Stimulated activated naive B cell treated with anti-CD40 and anti-IgM and Interleukin-4, amounts not matched to agents 10 μg/mL and 1 μg/mL and 100 μg/mL, for 72 hours (primary cell): ENCODE measurements at places on chromosomes 2 and 18.

DNA sequence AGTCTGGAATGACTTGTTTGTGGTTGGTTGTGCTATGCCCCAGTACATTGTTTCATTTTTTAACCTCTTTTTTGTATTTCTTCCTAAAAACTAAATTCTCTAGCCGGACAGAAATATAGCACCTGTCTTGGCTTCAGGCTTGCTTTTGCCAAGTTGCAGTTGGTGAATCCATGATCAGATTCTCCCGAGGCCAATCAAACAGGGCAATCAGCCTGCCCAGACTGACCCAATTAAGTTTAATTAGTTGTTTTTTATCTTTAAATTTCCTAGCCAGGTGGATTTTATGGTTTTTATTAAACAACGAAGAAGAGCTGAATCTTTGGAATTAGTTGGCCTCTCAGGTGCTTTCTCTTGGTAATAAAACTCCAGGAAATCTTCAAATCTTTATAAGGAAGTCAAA, 162.1 kb downstream of the CPS1 start:
- DNase-seq = no peak

DNA sequence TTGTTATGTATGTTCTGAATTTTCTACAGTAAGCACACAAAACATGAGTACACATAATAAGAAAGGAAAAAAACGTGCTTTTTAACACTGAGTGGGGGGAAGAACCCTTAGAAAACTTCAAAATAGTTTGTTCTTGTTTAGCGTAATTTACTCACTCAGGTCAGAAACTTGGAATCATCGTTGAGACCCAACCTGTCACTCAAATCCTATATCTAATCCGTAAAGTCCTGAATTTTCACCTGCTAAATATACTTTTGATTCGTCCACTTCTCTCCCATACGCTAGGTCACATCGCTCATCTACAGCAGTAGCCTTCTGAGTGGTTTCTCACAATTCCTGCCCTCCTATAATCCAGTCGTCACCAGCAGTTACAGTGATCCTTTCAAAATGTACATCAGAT, 767 bp downstream of the TPRKB start:
- DNase-seq = no peak

GRCh38 chr18:13492314-13492713, 234.0 kb downstream of the FAM210A start:
- no peak for DNase-seq

DNA sequence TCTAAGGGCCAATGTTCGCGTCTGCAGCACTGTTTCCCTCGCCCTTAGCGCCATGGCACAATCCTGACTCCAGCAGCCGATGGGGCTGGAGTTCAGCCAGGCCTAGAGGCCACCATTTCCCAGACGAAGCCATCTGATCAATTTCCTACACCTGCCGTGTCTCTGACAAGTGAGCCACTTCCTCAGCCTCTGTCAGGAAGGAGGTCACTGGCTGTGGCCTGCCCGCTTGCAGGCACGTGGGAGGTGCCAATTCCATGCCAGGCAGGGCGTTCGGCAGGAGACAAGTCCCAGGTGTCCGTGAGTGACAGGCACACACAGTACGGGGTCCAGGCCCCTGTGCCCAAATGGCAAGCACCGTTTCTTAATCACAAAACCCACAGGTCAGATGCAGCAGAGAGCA, 234.5 kb downstream of the TWIST2 start:
- DNase-seq = no peak

GRCh38 chr18:33034945-33035344, 262.1 kb upstream of the KLHL14 start:
- no peak for DNase-seq

DNA sequence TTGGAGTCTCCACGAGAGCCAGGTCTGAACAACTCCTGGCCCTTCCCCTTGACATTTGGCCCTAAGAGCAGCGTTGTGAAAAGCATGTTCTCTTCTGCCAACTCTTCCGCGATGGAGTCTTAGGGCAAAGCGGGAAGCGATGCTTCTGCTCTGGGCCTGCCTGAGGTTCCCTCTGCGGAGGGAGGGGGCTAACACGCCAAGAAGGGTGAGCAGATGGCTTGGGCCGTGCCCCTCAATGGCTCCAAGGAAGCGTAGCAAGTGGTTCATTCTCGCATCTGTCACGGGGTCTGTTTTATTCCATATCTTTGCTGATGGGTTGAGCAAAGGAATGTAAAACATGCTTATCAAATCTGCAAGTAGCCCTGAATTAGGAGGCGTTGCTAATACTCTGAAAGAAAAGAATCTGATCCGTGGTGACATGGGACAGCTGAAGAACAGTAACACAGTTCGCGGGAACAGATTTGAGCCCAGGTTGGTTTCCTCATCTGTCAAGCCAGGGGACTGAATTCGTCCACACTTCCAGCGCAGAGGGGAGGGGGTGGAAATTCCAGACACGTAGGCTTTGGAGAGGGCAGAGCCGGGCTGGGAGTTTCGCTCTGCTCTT, 38.0 kb downstream of the DNMT3A start:
- DNase-seq = no peak

- no peak for DNase-seq
These were observed 977.3 kb upstream of the ACVR2A start for GRCh38 chr2:146867477-146867986.

DNA sequence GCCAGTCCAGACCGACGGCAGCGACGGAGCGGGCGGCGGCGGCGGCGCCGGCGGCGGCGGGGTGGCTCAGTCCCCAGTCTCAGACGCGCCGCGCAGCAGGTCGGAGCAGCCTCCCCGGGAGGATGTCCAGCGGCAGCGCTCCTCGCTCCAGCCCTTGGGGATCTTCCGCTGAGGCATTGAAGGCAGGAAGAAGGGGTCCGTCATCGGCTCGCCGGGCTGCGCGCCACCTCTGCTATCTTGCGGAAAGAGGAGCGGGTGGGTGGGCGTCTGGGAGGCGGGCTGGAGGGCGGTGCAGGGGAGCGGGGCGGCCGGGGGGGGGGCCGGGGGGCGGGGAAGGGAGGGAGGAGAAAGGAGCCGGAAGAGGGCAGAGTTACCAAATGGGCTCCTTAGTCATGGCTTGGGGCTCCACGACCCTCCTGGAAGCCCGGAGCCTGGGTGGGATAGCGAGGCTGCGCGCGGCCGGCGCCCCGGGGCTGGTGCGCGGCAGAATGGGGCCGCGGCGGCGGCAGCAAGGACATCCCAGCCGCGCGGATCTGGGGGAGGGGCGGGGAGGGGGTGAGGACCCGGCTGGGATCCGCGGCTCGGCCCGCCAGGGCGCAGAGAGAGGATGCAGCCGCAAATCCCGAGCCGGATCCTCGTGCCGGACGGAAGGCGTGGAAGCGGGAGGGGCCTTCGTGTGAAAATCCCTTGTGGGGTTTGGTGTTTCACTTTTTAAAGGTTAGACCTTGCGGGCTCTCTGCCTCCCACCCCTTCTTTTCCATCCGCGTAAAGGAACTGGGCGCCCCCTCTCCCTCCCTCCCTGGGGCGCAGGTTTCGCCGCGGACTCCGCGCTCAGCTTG, at the start of gene NETO1:
Gene NETO1 (minus strand): TSS at position 242 of the 839 bp plus-strand sequence. CDS start 696 bp downstream, outside the sequence.
- DNase-seq = peak; percentile 46

DNA sequence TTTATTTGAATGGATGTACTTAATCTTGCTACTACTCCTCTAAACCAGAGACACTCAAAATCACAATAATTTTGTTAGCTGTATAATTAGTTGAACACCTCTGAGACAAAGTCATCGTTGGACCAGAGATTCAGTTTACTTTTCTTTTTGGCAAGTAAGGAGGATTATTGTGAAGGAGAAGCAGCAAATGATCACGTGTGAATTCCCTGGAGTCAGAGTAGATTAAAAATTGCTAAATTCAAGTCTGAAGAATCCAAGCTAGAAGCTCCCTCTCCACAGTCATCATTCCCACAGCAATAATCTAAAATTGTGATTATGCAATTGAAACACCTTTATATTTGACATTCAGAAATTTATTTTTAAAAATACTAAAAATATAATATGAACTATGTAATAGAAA, 484.4 kb downstream of the CMPK2 start:
- DNase-seq = no peak

DNA sequence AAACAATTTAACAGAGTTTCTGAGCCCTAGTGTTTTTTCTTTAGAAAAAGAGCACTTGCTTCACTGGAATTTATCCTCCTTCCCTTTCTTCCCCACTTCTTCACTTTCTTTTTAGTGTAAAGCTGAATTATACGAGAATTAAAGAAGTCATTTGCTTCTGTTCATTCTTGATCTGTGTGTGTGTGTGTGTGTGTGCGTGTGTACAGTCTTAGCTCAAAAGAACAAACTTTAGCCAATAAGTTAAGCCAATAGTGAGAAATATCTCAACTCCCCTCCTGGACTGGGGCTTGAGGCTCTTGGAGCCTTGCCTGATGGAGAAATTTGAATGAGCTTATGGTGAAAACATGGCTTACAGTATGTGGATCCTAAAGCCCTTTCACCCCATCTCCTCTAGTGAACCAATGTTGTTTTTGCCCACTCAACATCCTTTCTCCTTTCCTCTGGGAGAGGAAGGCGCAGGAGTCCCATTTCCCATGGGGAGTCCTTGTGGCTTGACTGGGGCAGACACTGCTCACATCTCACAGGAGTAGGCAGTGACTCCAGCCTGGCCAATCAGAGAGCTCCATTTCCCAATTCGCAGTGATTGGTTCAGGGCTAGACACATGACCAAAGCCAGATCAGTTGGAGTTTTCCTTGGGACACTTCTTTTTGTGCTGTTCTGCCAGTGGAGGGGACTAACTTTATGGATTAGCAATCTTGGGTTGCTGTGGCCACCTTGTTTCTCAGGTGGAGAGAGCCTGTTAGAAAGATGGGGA, 16.3 kb upstream of the MYO3B start:
- no peak for DNase-seq

DNA sequence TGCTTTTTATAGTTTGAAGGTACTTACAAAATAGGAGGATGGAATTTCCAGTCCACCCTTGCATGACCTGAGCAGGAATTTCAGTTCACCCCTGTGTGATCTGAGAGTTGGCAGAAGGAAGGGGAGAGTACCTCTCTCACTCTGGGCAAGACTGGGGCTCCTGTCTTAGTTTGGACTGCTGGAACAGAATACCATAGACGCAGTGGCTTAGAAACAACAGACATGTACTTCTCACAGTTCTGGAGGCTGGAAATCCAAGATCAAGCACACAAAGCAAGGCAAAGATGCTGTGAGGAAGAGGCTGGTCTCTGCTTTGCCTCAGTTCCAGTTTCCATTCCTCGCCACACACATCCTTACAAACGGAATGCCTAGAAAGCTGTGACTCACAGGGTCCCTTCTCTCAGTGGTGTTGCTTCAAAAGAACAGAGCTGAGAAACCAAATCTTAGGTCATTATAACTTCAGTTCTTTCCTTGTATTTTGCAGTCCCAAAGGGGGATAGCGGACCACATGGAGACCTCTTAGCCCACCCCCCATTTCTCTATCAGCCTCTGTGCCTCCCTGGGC, 108.8 kb upstream of the HAAO start:
- DNase-seq = no peak

- DNase-seq = no peak
These were observed 3.5 kb downstream of the SNTG2 start for GRCh38 chr2:953975-954686.

DNA sequence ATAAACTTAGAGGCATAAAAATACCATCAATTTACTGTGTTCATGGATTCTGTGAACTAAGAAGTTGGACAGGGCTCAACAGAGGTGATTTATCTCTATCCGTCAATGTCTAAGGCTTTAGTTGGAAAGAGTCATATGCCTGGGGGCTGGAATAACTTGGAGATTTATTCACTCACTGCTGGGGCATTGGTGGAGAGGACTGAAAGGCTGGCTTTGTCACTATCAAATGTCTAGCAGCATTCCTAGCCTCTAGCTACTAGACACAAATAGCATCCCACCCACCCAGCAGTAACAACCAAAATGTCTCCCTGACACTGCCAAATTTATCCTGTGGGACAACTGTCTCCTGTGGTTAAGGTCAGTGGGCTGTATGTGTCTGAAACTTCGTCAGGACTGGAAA, 71.0 kb downstream of the EVA1A start:
- DNase-seq = no peak

DNA sequence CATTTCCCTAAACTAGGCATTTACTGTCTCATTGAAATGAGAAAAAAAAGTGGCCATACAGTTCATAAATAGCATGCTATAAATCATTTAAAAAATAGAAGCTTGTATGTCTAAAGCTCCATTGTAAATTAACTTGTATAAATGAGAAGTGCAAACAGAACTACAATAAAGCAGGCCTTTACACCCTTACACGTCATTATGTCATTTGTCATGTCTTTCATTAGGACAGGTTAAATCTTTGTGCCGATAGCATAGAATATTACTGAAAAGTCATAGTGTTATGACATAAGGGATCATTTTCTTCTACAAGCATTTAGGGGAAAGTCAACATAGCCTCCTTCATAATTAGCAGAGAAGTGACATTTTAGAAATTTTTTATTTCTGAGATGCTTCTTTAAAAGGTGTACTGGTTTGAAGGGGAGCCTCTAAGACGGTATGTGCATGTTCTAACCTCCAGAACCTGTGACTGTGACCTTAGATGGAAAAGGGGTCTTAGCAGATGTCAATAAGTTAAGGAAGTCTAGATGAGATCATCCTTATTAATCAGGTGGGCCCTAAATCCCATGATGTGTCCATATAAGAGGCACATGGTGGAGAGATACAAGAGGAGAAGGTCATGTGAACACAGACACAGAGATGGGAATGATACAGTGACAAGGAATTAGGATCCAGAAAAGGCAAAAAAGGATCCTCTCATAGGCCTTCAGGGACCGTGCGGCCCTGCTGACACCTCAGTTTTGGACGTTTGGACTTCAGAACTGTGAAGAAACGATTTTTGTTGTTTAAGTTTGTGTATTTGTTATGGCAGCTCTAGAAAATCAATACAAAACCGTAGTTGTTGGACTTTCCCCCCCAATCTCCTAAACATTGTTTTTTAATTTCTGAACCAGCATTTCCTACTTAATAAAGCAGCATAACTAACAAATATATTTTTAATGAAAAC, 863.7 kb downstream of the MBD2 start:
- no peak for DNase-seq

- no peak for DNase-seq
These were observed 239.0 kb downstream of the CCDC178 start for GRCh38 chr18:33201509-33201926.

GRCh38 chr18:65016631-65017371, 734.0 kb upstream of the CDH7 start:
- no peak for DNase-seq

DNA sequence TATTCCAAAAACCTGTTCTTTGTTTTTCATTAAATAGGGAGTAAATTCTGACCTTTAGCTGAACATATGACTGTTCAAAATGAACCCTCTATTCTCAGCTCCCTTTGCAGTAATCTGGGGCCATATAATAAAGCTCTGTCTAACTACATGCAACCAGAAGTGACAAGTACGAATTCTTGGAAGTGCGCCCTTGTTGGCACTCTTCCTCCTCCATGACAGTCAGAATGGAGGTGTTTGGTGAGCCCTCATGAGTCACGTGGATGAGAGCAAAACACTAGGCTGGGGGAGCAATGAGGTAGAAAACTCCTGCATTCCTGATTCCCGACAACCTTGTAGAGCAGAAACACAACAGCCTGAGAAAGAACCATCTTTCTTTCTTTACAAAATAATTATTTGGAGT, 552.9 kb downstream of the FBXO15 start:
- no peak for DNase-seq

GRCh38 chr18:63379639-63379962, 12.6 kb upstream of the KDSR start:
- DNase-seq = no peak

GRCh38 chr18:48915626-48916425, 34.9 kb downstream of the SMAD7 start:
- no peak for DNase-seq

GRCh38 chr2:196275646-196276352, 104.4 kb upstream of the STK17B start:
- no peak for DNase-seq
